ENCODE measurements at places on chromosomes 5 and 9. TPM values are rescaled to one million over a fixed set of nuclear protein-coding genes. Genes with fewer than 3 reads are reported as not detected.

The SPINK4 gene
- not detected for polyA plus RNA-seq

GRCh38 chr5:14580398-14581034 lies 1.1 kb upstream of the OTULINL start:
- H3K27ac ChIP-seq, result no peak overlapping the region
- DNase-seq, result no peak
- no peaks in the 10 kb centered on the region for H3K36me3 ChIP-seq
- peaks cover 12% of the 10 kb centered on the region for H3K4me1 ChIP-seq
- H3K4me3 ChIP-seq, result no peak overlapping the region
- H3K27me3 ChIP-seq, result no peaks in the 10 kb centered on the region

The DMRTA1 gene
- polyA plus RNA-seq, result 1.8 TPM

- no peaks in the 10 kb centered on the region for H3K4me1 ChIP-seq
- H3K36me3 ChIP-seq, result no peaks in the 10 kb centered on the region
- no peaks in the 10 kb centered on the region for H3K27me3 ChIP-seq
- H3K4me3 ChIP-seq, result no peak overlapping the region
- no peak overlapping the region for H3K27ac ChIP-seq
Measured at GRCh38 chr5:40171971-40172370, 507.7 kb upstream of the PTGER4 start.

The CXCL14 gene
- polyA plus RNA-seq, result 36.7 TPM

DNA sequence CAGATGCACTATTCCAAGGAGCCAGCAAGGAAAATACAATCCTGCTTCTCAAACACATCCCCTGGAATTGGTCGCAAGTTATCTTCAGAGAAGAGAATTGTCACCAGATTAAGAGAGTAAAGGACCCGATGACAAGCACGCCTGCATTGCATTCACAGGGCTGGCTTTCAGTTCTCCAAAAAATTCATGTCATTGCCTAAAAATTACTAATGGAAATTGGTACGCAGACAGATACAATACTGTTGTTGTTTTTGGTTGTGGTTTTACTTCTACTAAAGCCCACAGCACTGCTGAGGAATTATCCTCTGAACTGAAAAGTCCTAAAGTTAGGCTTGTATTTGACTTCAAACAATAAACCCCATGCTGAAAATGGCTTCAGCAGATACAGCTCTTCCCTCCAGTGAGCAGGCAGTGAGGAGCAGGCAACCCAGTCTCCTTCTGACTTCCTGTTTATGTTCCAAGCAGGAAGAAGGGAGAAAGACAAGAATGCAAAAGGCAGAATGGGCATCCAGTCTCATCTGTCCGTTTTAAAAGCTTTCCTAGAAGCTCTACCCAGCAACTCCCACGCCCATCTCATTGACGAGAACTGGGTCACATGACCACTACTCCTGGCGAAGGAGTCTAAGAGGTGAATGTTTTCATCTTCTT lies 80.6 kb upstream of the ZNF366 start:
- no peak overlapping the region for H3K4me3 ChIP-seq
- H3K36me3 ChIP-seq, result no peaks in the 10 kb centered on the region
- DNase-seq, result no peak
- no peaks in the 10 kb centered on the region for H3K4me1 ChIP-seq

The PCDHB9 gene
- 4.8 TPM for polyA plus RNA-seq

DNA sequence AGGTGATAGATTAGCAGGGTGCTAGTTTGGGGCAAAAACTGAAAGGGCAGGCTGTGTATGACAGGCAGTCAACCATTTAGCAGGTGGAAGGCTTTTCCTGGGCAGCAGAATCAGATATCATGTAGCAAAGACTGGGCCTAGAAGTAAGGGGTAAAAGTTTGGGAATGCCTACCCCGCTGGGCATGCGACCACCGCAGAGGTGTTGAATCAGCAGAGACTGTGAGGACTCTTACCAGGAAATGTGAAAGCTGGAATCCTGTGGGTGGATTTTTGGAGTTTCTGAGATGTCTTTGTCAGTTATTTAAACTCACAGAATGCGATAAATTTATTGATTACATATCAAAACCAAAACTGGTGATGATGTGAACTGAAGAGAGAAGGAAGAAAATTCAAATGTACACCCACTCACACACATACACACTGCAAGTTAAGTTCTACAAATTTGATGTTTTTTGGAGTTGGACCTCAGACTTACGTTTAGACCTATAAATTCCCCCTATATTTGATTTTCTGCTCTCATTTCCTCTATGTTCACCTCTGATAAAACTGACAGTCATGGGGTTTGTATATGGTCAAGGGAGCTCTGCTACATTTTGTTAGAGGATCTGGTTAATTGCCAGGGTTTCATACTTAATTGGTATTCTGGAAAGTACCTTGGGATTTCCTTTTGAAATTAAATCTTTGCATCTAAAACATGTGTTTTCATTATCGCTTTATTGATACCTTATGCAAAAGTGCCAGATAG lies 333.6 kb downstream of the CSNK1G3 start:
- no peaks in the 10 kb centered on the region for H3K36me3 ChIP-seq
- no peak overlapping the region for H3K27ac ChIP-seq
- no peaks in the 10 kb centered on the region for H3K27me3 ChIP-seq
- no peak for DNase-seq

The PRUNE2 gene
- polyA plus RNA-seq, result 4.3 TPM

The NUTM2F gene
- polyA plus RNA-seq, result not detected

DNA sequence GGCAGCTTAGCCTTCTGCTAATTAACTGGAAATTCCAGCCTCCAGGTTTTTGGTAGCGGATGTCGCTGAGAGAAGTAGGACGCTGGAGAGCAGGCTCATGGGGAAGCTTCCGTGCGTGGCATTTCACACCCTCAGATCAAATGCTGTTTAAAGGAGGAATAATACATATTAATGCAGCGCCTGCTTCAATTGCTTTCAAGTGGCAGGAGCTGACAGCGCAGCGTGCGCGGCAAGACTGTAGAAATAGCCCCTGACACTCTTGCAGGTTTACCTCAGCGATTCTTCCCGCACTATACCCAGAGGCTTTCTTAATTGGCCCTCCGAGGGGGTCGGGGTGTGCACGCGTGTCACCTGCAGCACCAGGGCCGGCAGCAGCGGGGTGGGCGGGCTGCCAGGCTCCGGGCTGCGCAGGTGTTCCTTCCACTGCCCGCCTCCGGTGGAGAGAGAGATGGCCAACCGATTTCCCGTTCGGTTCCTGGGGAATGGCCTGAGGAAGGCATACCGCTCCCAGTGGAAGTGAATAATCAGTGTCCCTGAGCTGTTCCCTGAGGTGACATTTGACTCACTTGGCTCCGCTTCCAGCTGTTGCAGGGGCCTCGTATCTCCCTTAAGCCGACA lies 427.9 kb downstream of the KCTD16 start:
- H3K36me3 ChIP-seq, result no peaks in the 10 kb centered on the region
- peak; percentile 57 for DNase-seq
- no peak overlapping the region for H3K4me3 ChIP-seq

- no peaks in the 10 kb centered on the region for H3K27me3 ChIP-seq
- DNase-seq, result no peak
- peaks cover 5% of the 10 kb centered on the region for H3K4me1 ChIP-seq
- no peaks in the 10 kb centered on the region for H3K36me3 ChIP-seq
- no peak overlapping the region for H3K4me3 ChIP-seq
Measured at GRCh38 chr9:120783602-120784047, 9.6 kb downstream of the FBXW2 start.

GRCh38 chr5:154698763-154699162 lies 56.4 kb upstream of the LARP1 start:
- no peaks in the 10 kb centered on the region for H3K4me1 ChIP-seq
- DNase-seq, result no peak
- H3K27me3 ChIP-seq, result no peaks in the 10 kb centered on the region
- H3K36me3 ChIP-seq, result no peaks in the 10 kb centered on the region
- no peak overlapping the region for H3K27ac ChIP-seq
- H3K4me3 ChIP-seq, result no peak overlapping the region

The C9orf43 gene
- 1.1 TPM for polyA plus RNA-seq

The ZFP2 gene
- polyA plus RNA-seq, result 6.2 TPM

DNA sequence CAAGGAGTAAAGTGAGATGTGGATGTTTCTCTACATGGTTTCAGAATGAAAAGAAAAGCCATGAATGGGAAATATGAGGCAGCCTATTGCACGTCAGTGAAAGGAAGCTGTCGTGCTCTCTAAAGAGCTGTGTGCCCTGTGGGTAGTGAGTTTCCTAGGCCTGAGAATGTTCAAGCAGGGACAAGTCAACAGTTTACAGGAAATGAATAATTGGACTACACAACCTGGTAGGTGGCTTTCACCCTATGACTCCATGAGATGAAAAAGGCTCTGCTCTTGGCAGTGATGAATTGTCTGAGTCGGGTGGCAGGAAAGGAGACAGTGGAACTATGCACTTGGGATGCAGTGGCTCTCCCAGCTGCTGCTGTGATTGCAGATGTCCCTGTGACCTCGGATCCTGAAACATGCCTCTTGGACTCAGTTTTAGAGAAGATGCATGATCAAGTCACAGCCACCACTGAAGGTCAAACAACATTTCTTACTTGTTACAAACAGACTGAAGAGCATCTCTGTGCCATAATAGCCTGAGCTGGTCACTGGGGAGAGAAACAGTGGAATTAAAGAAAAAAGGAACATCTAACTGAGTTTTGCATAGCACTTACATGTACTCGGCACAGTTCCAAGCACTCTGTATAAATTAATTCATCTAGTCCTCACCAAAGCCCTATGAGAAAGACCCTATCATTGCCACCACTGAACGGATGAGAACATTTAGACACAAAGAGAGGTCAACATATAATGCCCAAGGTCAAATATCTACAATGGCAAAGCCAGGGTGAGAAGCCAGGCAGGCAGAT lies 293.7 kb downstream of the SPOCK1 start:
- peaks cover 16% of the 10 kb centered on the region for H3K27me3 ChIP-seq
- no peaks in the 10 kb centered on the region for H3K36me3 ChIP-seq
- H3K4me1 ChIP-seq, result no peaks in the 10 kb centered on the region
- no peak overlapping the region for H3K27ac ChIP-seq

The TXNDC8 gene
- polyA plus RNA-seq, result not detected

DNA sequence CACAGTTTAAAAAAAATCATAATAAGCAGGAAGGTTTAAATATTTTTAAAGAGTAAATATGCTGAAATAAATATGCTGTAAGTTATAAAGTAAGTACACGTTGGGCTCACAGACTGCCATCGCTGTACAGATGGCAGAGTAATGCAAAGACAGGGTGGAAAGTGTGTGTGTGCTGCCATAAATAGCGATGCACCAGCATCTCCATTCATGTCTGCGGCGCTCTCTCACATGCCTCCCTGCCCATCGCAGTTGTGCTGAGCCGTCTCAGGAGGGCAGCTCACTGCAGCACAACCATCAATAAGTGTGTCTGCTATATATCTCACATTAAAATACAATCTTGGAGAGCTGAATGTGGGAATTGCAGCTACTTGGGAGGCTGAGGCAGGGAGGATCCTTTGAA lies 14.3 kb downstream of the MOCS2 start:
- no peaks in the 10 kb centered on the region for H3K4me1 ChIP-seq
- H3K36me3 ChIP-seq, result peaks cover 43% of the 10 kb centered on the region
- H3K27me3 ChIP-seq, result no peaks in the 10 kb centered on the region
- H3K27ac ChIP-seq, result no peak overlapping the region

DNA sequence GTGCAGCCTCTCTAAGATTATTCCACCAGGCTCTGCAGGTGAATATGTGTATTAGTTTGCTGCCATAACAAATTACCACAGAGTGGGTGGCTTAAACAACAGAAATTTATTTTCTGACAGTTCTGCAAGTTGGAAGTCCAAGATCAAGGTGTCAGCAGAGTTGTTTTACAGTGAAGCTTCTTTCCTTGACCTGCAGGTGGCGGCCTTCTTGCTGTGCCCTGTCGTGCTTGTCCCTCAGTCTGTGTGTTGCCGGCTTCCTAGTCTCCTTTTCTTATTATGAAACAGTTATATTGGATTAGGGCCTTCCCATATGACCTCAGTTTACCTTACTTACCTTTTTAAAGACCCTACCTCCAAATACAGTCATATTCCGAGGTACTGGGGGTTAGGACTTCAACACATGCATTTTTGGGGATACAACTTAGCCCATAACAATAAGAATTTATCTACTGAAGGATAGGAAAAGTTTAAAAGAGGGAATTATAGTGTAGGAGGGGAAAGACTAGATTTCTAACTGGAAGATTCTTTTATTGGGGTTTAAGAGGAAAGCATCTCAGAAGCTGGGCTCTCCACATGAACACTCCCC lies 97.4 kb downstream of the OSTF1 start:
- H3K27me3 ChIP-seq, result no peaks in the 10 kb centered on the region
- DNase-seq, result peak; percentile 60
- H3K4me3 ChIP-seq, result no peak overlapping the region
- H3K27ac ChIP-seq, result no peak overlapping the region
- peaks cover 10% of the 10 kb centered on the region for H3K36me3 ChIP-seq

DNA sequence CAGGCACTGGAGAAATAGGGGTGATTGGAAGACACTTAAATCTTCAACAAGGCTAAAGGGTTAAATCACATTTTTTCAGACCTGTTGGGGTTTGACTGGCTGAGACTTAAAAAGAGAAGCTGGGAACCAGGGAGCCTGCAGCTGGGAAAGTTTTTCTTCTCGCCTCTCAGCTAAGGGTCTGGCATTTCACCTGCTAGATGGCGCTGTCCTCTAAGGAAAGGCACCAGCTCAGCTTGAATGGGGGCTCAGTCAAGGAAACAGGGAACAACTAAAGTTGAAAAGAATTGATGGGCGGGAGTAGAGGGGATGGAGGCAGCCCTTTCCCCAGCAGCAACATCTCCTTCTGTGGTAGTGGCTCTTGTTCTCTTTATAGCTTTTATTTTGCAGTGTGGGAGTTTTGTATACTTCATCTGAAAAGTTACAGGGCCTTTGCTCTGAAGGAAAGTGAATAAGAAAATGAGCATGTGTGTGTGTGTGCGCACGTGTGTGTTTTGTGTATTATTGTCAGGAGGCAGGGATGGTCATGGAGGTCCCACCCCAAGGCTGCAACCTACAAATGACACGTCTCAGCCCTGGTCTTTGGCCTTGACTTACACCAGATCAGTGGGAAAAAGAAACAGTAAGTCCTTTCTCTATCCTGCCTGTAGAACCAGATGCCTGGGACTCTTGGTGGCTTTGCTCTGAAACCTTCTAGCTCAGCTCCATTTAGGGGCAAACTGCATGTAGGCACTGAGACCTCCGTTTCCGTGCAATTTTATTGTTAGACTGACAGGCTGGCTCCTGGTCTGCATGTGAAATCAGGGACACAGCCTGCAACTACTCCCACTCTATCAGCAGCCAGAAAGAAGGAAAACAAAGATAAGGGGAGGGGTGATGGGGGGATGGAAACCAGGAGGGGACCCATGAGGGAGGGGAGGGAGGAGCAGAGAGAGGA lies 316.2 kb upstream of the CLINT1 start:
- H3K27me3 ChIP-seq, result no peaks in the 10 kb centered on the region
- no peak overlapping the region for H3K4me3 ChIP-seq
- H3K36me3 ChIP-seq, result no peaks in the 10 kb centered on the region
- no peak overlapping the region for H3K27ac ChIP-seq

DNA sequence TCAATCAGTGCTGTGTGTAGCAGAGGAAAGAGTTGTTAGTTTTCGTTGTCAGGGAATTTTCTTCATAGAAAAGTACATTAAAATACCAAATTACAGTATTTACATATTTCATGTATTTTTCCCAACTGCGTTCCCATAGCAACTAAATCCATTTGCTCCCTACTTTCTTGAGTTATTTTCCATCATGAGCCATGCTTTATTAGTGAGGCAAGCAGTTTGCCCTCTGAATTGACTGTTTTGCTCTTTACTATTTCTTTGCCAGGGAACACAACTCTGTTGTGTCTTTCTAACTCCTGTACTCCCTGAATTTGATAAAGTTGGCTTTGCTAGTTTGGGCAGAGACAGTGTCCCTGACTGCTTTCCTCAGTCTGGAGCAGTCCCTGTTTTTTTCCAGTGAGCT lies 276.2 kb upstream of the SLC30A5 start:
- H3K27ac ChIP-seq, result no peak overlapping the region
- H3K4me1 ChIP-seq, result no peaks in the 10 kb centered on the region
- no peaks in the 10 kb centered on the region for H3K36me3 ChIP-seq
- DNase-seq, result peak; percentile 28
- H3K4me3 ChIP-seq, result no peak overlapping the region

The MLANA gene
- 1.5 TPM for polyA plus RNA-seq

Measured in left lung (tissue), 14 donors.